CD4-positive, alpha-beta T cell treated with Interleukin-21 for 1 hour (primary cell): ENCODE measurements at places on chromosomes 5 and 9.

- DNase-seq: peak; percentile 27
Measured at GRCh38 chr5:138663009-138663408, 87.8 kb upstream of the HSPA9 start.

DNA sequence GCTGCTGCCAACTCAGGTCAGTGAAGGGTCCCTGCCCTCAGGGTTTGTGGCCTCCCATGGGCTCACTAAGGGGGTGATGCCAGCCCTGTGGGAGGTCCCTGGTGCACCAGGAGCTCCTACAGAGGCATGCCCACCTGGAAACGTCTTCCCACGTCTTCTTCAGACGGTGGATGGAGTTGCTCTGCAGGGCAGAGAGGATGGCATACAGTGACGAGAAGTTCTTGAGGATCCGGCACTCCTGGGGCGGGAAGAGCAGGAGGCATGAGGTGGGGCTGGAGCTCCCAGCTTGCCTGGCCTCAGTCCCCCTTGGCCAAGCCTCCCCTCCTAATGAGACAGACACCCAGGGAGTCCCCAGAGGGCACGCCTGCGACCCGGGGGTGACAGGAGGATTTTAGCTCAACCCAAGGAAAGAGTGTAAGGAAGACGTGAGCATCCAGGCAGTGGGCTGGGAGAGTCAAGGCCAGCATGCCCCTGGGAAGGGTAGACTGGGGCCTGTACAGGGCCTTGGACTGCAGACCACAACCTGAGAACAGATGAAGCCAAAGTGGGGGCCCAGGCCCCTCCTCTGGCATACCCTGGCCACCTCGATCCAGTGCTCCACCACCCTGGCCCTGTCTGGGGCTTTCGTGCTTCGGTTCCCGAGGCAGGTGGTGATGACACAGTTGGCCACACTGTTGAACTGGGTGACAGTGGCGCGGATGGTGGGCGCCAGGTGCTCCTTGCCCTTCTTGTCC is 14.4 kb downstream of the RALGDS start:
- no peak for DNase-seq

DNA sequence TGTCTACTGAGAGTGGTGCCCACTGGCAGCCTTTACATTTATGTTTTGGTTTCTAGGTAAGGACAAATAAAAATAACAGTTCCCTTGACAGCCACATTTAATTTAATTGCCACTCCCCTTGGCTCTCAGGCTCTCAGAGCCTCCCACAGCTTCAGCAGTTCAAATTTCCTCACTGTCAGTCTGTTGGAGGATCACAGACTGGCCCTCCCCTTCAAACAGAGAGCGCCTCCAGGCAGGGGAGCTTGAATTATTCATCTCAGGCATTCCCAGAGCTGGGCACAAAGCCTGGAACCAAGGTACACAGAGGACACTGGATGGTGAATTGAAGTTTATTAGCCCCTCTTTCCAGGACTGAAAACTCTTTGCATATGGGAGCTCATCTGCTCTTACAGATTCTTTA is 407.7 kb downstream of the SPOCK1 start:
- DNase-seq: no peak

DNA sequence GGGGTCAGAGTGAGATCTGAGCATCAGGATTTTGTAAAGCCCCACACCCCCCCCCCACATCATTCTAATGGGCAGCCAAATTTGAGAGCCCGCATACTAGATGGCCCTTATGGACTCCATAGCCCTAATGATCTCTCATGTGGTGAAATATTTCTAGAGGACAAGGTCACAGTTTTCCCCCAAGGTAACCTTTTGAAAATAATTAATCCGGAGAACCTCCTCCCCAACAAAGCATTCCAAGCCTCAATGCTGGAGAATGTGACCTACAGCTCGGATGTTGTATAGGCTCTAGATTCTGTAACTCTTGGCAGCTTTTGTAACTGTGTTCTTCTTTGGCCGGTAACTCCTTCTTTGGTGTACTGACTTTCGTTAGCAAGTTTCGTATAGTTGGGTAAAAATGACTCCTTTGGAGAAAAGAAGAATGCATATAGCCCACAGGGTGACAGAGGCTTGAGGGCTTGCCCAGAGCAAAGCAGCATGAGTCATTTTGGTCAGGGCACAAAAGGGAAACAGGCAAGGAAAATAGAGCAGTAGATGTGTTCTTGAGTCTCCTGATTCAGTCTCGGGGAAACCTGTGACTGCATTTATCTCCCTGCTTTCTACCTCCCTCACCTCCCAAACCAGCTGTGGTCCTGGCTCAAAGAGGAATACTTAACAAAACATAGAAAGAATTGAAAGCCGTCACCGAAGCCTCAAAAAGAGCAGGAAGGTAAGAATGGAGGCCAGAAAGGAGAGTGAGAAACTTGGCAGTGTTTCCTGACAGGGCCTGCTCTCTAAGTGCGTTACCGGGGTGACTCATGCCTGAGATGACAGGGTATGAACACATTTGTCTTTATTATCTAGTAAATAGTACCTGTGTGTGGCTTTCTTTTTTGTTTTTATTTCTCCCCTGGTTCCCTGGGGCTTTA is 6.6 kb upstream of the XPA start:
- no peak for DNase-seq

DNA sequence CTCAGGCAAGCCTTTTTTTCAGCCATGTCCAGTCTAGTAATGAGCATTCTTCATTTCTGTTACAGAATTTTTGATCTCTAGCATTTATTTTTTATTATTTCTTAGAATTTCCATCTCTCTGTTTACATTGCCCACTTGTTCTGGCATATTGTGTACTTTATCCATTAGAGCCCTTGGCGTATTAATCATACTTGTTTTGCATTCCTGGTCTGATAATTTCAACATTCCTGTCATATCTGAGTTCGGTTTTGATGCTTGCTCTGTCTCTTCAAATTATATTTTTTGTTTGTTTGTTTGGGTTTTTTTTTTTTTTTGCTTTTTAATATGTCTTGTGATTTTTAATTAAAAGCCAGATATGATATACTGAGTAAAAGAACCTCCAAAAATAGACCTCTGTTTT is 23.0 kb upstream of the JAK2 start:
- no peak for DNase-seq

DNA sequence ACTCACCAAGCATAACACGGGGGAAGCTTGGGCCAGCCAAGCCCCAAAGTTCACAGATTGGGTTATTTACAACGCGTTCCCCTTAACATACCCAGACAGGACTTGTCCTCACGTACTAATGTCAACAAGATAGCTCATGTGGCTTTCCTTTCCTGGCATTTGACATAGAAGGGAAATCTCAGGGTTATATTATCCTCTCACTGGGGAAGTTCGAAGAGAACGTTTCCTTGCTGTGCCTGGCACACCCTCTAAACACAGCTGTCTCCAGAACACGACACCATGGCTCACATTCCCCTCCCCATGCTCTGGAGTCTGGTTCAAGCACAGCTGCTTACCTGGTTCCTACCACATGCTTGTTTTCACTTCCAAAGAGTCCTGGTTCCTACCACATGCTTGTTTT is 46.8 kb upstream of the OTULINL start:
- DNase-seq: no peak

DNA sequence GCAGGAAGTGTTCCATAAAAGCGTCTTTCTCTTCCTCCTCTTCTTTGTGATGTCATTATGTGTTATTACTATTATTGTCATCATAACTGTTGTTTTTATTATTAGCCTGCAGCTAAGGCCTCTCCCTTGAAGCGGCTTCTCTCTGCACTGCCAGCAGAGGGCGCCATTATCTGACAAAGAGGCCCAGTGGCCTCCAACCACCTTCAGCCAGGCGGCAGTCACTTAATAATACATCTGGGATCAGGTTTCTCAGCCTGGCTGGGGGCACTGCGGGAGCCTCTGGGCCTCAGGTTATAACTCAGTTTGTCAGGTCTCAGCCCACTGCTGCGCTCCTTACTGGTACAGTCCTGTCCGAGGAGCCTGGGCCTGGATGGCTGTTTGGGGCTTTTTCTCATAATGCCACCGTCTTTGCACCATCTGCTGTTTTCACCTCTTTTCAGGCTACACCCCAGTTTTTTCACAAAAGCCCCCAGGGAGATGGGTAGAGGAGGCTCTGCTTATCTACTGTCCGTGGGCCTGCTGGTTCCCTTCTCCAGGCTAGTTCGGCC is 281.9 kb downstream of the NSG2 start:
- peak; percentile 28 for DNase-seq

DNA sequence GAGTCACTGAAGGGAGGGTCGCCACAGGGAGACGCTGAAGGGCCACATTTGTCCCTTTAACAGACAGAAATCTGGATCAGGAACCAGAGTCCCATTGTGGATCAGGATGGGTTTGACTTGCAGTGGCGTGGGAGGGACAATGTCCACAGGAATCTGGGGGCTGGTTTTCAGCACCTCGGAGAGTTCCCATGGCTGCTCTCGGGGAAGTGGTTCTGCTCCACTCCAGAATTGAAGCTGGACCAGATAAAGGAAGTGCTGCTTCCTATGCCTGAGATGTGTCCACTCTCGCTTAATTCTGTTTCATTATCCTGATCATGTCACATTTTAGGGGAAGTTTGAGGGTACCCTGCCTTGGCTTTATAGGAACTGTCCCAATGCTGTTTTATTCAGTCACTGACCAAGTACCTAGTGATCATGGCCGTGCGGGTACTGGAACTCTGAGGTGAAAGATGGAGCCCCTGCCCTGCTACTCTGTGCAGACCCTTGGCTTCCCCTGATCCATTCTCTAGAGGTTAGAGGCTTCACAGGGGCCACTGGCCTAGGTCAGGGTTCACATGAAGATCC is 28.7 kb downstream of the ENHO start:
- DNase-seq: peak; percentile 7

GRCh38 chr9:84229191-84229590 is 111.4 kb downstream of the SLC28A3 start:
- no peak for DNase-seq

DNA sequence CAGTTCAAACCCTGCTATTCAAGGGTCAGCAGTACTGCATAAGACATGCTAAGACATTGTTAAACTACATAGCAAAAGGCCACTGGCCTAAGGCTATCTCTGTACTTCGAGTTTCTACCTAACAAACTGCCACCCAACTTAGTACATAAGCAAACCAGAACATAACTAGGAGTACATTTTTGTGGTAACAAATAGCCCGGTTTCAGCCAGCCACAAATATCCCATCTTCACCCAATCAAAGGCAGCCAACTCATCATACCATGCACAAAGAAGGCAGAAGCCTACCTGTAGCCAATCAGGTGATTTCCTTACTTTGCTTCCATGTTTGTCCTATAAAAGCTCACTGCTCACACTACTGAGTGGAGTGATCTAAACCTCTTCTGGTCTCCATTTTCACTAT is 201.4 kb downstream of the SMARCA2 start:
- no peak for DNase-seq
